ENCODE measurements at places on chromosomes 6 and 20. TPM values are rescaled to one million over a fixed set of nuclear protein-coding genes. Genes with fewer than 3 reads are reported as not detected.

DNA sequence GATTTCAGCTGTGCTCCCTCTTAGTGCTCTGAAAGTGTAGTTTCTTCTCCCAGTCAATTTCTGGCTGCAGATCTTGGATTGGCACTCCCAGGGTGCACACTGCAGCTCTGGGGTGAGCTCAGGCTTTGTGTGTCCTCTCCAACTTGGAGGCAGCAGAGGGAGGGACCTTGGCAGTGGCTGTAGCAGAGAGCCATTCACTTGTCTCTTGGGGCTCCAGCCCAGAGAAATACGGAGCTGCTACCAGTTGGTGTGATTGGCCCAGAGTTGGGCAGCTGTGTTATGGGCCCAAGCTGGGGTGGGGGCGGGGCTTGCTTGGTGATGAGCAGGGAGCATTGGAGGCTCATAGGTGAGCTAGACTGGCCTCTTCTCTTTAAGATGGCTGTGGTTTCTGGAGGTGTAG lies 65.9 kb downstream of the KLHL32 start:
- H3K27ac ChIP-seq: no peak overlapping the region
- no peaks in the 10 kb centered on the region for H3K36me3 ChIP-seq

GRCh38 chr20:57791966-57792365 lies 82.2 kb upstream of the PMEPA1 start:
- H3K4me1 ChIP-seq: no peaks in the 10 kb centered on the region
- peak; percentile 38 for DNase-seq
- no peaks in the 10 kb centered on the region for H3K36me3 ChIP-seq
- no peaks in the 10 kb centered on the region for H3K27me3 ChIP-seq
- H3K4me3 ChIP-seq: no peak overlapping the region
- no peak overlapping the region for H3K27ac ChIP-seq

DNA sequence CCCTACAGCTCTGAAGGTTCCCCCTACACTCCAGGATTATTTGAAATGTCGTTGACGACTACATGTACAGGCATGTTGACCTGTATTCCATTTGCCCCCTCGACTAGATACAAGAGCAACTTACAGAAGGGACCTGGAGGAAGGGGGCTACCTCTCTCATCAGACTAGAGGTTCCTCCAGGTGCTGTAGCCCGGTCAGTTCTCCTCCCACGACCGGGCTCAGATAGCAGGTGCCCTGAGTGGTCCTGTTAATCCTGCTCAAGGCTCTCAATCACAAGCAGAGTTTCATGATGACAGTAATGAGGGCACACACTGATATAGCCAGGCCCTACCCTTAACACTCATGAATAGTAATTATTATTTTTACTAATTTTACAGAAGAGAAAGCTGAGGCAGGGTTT lies 36.5 kb downstream of the KCNK5 start:
- H3K4me3 ChIP-seq: no peak overlapping the region
- no peaks in the 10 kb centered on the region for H3K27me3 ChIP-seq
- no peak for DNase-seq
- no peaks in the 10 kb centered on the region for H3K36me3 ChIP-seq
- no peaks in the 10 kb centered on the region for H3K4me1 ChIP-seq

- no peaks in the 10 kb centered on the region for H3K36me3 ChIP-seq
- DNase-seq: no peak
- no peak overlapping the region for H3K4me3 ChIP-seq
- no peaks in the 10 kb centered on the region for H3K27me3 ChIP-seq
Observed at GRCh38 chr6:153085239-153085638, 45.8 kb downstream of the RGS17 start.

DNA sequence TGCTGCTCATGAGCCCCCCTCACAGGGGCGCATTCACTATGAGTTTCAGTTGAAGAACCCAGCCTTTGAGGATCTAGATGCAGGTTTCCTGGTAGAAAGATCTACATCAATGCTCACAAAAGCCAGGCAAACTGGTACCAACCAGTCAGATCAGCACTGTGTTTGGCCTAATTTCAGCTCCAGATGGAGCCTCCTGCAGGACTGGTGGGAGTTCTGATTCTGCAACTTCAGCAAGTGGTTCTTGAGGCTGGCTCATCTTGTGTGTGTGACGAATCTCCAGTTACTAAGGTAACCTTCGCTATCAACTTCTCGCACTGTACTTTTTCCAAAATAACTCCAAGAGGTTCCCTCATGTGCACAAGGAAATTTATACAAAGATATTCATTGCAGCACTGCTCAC lies 118.8 kb downstream of the ZMYND8 start:
- no peak overlapping the region for H3K27ac ChIP-seq
- H3K4me1 ChIP-seq: no peaks in the 10 kb centered on the region
- H3K36me3 ChIP-seq: peaks cover 67% of the 10 kb centered on the region

DNA sequence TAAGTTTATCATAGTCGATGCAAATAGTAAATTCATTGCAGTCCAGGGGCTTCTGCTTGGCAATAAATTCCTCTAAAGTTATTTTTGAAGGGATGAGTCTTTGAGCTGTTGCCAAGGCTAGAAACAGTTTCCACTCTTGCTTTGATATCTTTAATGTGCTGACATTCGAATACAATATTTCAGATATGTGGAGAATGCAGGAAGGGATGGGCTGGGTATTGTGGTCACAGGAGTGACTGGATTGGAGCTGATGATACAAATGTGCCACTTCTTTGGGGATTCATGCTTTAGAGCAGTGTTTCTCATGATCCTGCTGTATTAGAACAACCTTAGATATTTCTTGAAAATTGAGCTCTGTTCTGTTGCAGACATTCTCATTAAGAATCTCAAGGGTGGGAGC lies 139.0 kb downstream of the PRDM13 start:
- no peak overlapping the region for H3K4me3 ChIP-seq
- H3K4me1 ChIP-seq: no peaks in the 10 kb centered on the region
- H3K27me3 ChIP-seq: peaks cover 25% of the 10 kb centered on the region

- no peaks in the 10 kb centered on the region for H3K36me3 ChIP-seq
- H3K4me1 ChIP-seq: no peaks in the 10 kb centered on the region
- no peak for DNase-seq
- no peak overlapping the region for H3K4me3 ChIP-seq
Observed at GRCh38 chr20:50772420-50773185, 22.3 kb upstream of the BCAS4 start.

DNA sequence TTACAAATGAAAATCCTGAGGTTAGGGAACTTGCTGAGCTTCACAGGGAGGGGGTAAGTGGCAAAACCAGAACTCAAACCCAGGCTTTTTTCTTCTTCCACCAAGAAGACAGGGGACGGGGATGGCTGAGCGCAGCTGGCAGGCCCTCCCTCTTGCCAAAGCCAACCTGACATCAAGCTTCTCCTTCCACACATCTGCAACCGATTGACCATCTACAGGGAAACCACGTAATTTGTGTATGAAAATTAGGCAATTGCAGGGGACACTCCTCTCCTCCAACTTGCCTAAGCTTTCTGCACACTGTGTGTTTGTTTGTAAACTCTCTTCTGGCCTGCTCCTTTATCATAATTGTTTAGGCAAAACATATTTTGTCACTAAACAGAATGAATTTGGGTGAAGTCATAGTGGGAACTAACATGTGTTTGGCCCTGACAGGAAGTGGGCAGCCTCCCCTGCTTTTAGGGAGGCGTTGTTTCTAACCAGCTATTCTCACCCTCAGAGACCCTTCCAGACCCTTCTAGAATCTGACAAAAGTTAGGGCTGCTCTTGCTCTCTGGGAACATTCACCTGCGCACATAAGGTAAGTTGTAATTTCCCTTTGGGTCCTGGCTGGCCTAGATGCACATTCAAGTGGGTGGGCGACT lies 18.9 kb downstream of the ZNF831 start:
- H3K27me3 ChIP-seq: no peaks in the 10 kb centered on the region
- DNase-seq: no peak
- no peak overlapping the region for H3K4me3 ChIP-seq
- peaks cover 5% of the 10 kb centered on the region for H3K4me1 ChIP-seq

DNA sequence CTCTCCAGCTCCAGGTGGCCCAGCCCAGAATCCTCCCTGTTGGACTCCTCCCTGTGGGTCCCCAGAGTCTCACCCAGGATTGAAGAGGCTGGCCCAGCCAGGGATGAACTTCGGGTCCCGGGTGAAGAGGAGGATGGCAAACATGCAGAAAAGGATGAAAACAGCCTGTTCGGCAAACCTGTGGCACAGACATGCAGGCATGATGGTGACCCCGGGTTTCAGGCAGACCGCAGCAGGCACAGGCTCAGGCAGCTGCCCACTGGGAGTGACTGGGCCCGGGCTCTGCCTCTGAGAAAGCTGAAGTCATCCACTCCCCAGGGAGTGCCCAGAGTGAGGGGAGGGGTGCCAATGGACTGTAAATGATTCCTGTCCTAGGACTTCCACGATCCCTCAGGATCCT lies 37.5 kb upstream of the OCSTAMP start:
- H3K27me3 ChIP-seq: no peaks in the 10 kb centered on the region
- H3K4me1 ChIP-seq: no peaks in the 10 kb centered on the region
- H3K4me3 ChIP-seq: no peak overlapping the region

- H3K4me1 ChIP-seq: no peaks in the 10 kb centered on the region
- H3K36me3 ChIP-seq: no peaks in the 10 kb centered on the region
- H3K4me3 ChIP-seq: peak overlapping the region; percentile 62
- DNase-seq: peak; percentile 64
Observed at GRCh38 chr6:31901415-31901952, 402 bp downstream of the ZBTB12 start.

- H3K4me1 ChIP-seq: peaks cover 6% of the 10 kb centered on the region
- peak overlapping the region; percentile 58 for H3K27ac ChIP-seq
- H3K36me3 ChIP-seq: no peaks in the 10 kb centered on the region
- no peaks in the 10 kb centered on the region for H3K27me3 ChIP-seq
Observed at GRCh38 chr20:49795135-49795424, 17.5 kb upstream of the SLC9A8 start.

DNA sequence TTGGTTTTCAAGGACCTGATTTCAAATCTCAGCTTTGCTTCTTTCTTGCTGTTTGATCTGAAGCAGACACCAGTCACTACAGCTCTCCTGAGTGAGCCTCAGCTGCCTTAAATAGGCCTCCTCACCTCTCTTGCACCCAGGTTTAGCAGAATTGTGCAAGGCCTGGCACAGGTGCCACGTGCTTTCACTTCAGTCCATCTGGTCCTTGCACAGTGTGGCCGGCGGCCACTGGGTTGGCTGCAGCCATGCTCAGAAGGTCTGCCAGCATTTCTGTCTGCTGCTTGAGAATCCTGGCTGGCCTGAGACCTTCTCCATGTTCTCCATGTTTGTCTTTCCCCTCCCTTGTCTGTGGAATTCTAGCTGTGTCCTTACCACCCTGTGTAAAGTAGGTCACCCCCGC lies 14.5 kb upstream of the DAAM2 start:
- no peak overlapping the region for H3K27ac ChIP-seq
- H3K4me3 ChIP-seq: no peak overlapping the region
- H3K4me1 ChIP-seq: peaks cover 5% of the 10 kb centered on the region
- H3K36me3 ChIP-seq: no peaks in the 10 kb centered on the region
- no peaks in the 10 kb centered on the region for H3K27me3 ChIP-seq

- no peak overlapping the region for H3K4me3 ChIP-seq
- no peak overlapping the region for H3K27ac ChIP-seq
- H3K36me3 ChIP-seq: peaks cover 98% of the 10 kb centered on the region
- DNase-seq: no peak
Observed at GRCh38 chr6:152136449-152136825, 329.0 kb downstream of the ESR1 start.

DNA sequence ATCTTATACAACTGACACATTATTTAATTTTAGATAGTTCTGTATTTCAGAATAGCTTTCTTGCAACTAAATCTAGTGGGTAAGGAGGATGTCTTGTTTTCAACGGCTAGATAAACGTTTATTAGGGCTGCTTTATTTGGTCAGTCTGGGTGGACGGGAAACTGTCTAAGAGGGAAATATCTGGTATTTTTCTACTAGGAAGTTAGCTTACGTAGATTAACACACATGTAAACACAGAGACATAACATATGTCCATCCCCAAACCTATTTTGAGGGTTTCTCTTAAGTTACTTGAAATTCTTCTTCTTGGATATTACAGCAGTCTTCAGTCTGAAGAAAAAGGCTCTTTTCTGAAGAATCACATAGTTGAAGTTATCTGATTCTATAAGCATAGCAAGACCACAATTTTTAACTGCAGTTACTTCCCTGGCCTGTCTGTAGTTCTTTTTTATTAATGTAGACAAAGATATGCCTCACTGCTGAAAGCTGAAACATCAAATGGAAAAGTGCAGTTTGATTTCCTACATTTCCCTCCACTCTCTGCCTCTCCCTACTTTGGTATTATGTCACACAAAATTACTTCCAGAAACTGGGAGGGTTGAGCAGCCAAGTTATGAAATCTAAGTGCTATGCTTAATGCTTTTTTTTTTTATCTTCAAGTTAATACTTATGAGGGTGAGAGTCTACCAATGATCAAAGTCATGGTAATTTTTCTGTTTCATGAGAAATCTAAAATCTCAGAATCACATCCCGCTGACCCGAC lies 37.4 kb downstream of the PLAGL1 start:
- DNase-seq: no peak
- H3K4me1 ChIP-seq: peaks cover 12% of the 10 kb centered on the region
- no peaks in the 10 kb centered on the region for H3K27me3 ChIP-seq

DNA sequence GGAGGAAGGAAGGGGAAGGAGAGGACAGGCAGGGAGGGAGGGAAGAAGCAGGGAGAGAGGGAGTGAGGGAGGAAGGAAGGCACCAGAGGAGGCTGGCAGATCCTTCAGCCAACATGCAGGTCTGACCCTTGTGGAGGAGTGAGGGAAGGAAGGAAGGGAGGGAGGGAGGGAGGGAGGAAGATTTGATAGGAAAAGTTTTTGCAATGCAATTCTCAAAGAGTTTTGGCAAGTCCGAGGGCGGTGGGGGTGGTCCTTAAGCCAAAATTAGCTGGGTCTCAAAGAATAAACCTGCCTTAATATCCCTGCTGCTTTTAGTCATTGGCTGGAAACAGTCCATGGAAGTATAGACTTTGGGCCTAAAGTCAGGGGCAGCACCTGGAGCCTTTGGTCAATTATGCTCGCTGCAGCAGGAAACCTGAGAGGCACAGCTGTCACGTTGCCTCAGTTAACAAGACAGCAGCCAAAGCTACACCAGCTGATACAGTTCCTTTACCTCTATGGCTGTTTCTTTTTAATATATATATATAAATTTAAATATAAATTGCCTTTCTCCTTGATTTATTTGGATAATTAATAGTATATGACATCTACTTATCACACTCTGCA lies 115.7 kb upstream of the RALGAPA2 start:
- no peaks in the 10 kb centered on the region for H3K36me3 ChIP-seq
- H3K27ac ChIP-seq: no peak overlapping the region
- peaks cover 17% of the 10 kb centered on the region for H3K27me3 ChIP-seq
- no peak overlapping the region for H3K4me3 ChIP-seq
- DNase-seq: no peak

- DNase-seq: no peak
- H3K27me3 ChIP-seq: no peaks in the 10 kb centered on the region
- no peak overlapping the region for H3K27ac ChIP-seq
- H3K36me3 ChIP-seq: no peaks in the 10 kb centered on the region
- H3K4me1 ChIP-seq: no peaks in the 10 kb centered on the region
Observed at GRCh38 chr6:154140743-154141142, 101.7 kb downstream of the OPRM1 start.

- H3K27me3 ChIP-seq: no peaks in the 10 kb centered on the region
- H3K27ac ChIP-seq: no peak overlapping the region
- H3K36me3 ChIP-seq: no peaks in the 10 kb centered on the region
- no peaks in the 10 kb centered on the region for H3K4me1 ChIP-seq
- no peak for DNase-seq
- no peak overlapping the region for H3K4me3 ChIP-seq
Observed at GRCh38 chr6:34742094-34742493, 15.2 kb upstream of the SNRPC start.

SRMS gene
- polyA plus RNA-seq: not detected

TBC1D20 gene
- polyA plus RNA-seq: 9.3 TPM

CASS4 gene
- 0.47 TPM for polyA plus RNA-seq

OXT gene
- not detected for polyA plus RNA-seq

THBD gene
- polyA plus RNA-seq: 24.0 TPM

MAS1 gene
- polyA plus RNA-seq: not detected

TFAP2D gene
- polyA plus RNA-seq: not detected

Measured in heart left ventricle (tissue), 16 donors.